ENCODE measurements at places on chromosomes 13 and 19.

GRCh38 chr13:49597043-49597641, 11.8 kb upstream of the RCBTB1 start:
- DNase-seq, result no peak

DNA sequence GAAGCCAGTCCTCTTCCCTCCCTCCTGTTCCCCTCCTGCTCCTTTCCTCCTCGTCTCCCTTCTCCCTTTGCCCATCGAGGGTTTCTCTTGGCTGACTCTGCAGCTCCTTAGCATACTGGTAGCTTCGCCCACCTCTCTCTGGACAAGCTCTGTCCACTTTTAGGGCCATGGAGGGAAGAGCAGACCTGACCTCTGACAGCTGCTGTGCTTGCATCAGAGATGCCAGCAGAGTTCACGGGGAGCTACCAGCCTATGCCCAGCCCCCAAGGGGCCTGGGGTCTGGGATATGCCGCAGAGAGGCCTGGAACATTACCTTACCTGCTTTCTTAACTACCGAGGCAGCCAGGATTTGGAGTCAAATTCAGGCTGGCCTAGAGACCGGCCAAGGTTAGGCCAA, 19.7 kb downstream of the LYL1 start:
- no peak for DNase-seq

- no peak for DNase-seq
Observed at GRCh38 chr13:51970349-51970748, 40.9 kb downstream of the ATP7B start.

DNA sequence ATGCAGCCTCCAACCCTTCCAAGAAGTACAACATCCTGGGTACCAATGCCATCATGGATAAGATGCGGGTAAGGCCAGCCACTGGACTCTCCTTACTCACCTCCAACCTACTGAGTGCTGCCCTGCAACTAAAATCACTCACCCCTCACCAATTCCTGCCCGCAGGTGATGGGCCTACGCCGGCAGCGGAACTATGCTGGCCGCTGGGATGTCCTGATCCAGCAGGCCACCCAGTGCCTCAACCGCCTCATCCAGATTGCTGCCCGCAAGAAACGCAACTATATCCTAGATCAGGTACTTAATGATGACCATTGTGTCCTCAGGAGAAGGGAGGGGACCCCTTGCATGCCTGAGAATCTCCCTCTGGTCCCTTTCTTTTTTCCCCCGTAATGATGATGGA, 15.6 kb upstream of the CCDC97 start:
- no peak for DNase-seq

GRCh38 chr19:13611596-13611995, 105.3 kb upstream of the CACNA1A start:
- no peak for DNase-seq

- DNase-seq, result no peak
Observed at GRCh38 chr19:41535029-41535622, 40.8 kb upstream of the CEACAM21 start.

GRCh38 chr13:102422690-102423089, 20.8 kb upstream of the FGF14 start:
- DNase-seq, result no peak

DNA sequence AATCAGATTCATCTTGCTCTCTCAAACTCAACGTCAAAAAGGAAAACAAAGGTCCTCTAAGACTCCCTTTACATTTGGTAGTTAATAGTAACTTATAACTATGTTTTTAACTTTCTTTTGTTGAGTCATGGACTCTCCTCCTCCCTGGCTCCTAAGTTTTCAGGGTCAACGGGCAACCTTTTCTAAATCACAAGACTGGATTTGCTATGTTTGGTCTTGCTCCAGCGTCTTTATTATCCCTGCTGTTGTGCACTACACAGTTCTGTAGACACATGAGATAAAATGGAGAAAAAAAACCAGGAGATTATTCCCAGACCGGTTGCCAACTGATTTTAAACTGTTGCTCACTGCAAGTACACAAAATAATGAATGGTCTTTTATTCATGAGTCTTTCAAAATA, 1.9 kb upstream of the ITM2B start:
- no peak for DNase-seq

DNA sequence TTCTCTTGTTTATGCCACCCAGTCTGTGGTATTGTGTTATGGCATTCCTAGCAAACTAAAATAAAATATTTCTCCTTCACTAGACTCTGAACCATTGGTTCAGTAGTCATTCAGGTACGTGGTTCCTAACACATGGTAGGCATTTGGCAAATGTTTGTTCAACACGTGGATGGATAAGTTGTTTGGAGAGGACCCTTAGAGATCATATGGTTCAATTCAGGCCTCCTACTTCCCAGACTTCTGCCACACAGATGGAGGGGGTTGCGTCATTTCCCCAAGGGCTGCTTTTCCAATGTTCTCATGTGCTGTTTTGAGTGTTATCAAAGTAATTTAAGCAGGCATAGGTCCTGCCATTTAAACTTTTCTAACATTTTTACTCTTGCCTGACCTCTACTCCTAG, 6.7 kb downstream of the CXCL17 start:
- no peak for DNase-seq

DNA sequence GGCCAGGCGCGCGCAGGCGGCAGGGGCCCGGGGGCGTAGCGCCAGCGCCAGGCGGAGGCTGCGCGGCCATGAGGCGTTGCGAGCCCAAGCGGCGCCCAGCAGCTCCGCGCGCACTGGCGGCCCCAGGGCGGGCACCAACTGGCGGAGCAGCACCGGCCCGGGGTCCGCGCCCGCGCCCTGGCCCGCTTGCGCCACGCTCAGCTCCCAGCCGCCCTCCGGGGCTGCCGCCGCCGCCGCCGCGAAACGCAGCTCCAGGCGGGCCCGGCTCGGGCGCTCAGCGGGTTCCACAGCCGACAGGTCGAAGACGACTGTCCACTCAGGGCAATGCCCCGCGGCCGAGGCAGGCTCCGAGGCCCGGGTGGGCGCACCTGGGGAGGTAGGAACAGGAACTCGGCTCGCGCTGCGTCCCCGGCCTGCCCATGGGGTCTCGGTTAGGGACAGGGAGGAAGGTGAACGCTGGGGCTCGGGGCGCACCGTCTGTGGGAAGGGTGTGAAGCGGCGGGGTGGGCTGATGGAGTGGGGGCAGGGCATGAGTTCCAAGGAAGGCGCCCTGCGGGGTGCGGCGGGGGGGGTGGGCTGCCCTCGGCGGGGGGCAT, 26.8 kb downstream of the CERS1 start:
- no peak for DNase-seq

DNA sequence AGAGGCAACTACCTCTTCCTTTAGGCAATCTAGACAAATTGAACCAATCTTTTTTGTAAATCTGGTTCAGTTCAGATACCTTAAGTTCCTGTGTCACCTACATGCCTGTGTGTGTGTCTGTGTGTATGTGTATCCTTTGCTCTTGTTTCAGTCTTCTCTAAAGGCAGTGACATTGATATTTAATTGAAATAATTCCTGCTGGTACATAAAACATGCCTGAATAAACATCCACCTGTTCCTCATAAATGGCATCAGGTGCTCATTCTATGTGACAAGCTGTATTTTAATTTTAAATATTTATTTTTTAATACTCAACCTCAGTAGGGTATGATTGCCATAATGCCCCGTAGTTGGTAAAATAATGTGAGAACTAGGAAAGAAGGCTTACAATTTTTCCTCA, 1606.4 kb upstream of the PRR20A start:
- DNase-seq, result no peak

DNA sequence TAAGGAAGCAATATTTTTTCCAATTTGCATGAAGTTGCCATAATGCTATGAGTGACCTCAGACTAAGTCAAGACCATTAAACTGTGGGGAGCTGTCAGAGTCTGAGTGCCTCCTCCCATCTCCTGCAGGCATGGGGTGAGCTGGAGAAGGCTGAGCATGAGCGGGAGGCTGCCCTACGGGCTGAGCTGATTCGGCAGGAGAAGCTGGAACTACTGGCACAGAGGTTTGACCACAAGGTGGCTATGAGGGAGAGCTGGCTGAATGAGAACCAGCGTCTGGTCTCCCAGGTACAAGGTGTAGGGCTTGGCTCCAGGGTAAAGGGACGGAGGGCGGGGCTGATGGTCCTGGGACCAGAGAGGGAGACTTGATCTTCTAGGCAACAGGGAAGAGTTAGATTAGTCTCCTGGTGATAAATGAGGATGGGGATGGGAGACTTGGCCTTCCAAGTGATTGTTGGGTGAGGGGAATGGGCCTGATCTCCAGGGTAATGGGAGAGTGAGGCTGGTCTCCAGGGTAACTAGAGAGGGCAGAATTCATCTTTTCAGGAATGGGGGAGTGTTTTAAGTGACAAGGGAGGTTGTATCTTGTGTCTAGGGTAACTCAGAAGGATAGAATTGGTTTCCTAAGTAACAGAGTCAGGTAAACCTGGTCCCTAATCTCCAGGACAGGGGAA, 36.0 kb downstream of the SPTBN4 start:
- DNase-seq, result no peak

- no peak for DNase-seq
Observed at GRCh38 chr19:47676811-47677210, 36.4 kb upstream of the EHD2 start.

DNA sequence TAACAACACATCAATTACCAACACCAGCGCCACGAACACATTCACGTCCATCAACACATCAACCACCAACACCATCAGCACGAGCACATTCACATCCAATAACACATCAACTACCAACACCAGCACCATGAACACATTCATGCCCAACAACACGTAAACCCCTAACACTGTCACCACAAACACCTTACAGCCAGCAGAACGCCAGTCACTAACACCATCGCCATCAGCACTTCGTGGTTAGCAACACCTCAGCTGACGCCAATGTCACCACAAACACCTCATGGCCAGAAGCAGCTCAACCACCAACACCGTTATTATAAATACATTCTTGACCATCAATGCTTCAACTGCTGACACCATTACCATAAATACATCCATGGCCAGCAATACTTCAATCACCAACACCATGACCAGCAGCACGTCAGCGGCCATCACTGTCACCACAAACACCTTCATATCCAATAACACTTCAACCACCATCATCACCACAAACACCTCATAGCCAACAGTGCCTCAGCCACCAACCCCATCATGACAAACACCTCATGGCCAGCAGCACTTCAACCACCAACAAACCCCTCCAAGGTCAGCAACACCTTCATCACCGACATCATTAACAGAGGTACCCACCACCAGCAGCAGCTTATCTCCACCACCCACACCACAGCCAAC, 9.4 kb downstream of the FCER2 start:
- DNase-seq, result no peak

GRCh38 chr19:33447336-33448158, 74.0 kb downstream of the CEBPG start:
- no peak for DNase-seq

DNA sequence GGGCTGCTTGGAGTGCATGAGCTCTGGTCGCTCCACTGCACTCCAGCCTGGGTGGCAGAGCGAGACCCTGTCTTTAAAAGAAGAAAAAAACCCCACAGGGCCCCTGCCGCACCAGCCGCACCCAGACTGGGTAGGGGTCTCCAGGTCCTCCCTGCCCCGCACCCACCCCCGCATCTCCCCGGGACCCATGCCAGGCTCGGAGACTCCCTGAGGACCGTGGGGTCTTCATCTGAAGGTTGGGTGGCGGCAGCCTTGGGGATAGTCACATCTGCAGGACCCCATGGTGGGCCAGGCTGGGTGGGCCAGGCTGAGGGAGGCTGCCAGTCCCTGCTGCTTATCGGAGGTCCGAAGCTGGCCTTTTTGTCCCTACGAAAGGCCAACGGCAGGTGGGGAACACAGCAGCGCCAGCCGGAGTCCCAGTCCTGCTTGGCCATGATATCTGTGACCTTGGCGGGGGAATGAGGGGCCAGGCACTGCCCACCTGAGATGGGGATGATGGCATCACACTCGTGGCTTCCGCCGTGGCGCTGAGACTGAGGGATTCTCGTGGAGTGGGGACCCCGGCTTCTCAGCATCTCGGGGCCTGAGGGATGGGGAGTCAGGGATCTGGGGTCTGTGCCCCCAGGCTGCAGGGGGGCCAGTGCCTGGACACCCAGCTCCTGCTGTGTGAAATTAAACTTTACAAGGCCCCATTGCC, 11.1 kb downstream of the EFNA2 start:
- no peak for DNase-seq

DNA sequence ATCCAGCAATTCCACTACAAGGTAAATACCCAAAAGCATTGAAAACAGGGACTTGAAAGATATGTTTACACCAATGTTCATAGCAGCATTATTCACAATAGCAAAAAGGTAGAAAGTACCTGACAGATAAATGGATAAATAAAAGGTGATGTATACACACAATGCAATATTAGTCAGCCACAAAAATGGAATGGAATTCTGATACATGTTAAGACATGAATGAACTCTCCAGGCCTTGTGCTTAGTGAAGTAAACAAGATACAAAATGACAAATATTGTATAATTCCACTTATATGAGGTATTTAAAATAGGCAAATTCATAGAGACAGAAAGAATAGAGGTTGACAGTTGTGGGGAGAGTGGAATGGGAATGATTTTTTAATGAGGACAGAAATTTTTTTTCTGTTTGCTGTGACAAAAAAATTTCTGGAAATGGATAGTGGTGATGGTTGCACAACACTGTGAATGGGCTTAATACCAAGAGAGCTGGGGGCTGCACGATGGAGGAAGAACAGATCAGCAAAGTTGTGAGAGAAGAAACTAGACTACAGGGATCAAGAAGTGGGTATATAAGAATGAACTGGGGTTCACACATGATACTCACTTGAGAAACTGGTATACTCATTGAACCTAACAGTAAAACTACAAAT, 137.2 kb downstream of the MZT1 start:
- no peak for DNase-seq

- DNase-seq, result no peak
Observed at GRCh38 chr19:35056513-35057063, 15.1 kb downstream of the HPN start.

DNA sequence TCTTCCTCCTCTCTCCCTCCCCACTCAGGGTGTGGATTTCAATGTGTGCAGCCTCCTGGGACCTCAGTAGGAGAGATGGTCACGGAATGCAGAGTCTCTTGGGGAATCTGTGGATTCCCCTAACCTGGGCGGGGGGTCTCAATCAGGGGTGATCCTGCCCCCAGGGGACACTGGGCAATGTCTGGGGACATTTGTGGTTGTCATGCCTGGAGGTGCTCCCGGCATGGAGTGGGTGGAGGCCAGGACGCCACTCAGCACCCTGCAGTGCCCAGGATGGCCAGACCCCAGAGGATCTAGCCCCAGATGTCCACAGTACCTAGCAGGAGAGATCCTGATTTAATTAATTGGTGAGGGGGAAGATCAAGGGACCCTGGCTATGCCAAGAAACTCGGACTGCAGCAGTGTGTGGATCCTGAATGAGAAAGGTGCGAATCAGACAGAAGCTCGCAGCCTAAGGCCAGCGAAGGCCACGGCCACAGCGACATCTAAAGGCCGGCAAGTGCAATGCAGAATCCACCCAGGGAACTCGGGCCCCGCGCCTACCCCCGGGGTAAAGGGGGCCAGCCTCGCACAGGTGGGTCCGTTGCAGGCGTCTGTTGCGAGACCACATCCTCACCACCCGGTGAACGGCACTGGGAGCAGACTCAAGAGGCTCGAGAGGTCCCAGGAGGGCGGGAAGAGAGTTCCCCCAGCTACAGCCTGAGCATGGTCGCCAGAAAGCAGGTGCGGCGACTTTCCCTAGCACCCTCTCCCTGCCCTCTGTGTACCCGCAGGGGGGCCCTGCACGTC, 88.8 kb downstream of the GNG7 start:
- peak; percentile 38 for DNase-seq
